ENCODE measurements at places on chromosomes 16 and 17.
A peak's percentile ranks its signal among the peaks of the same experiment; 100 is the strongest.

DNA sequence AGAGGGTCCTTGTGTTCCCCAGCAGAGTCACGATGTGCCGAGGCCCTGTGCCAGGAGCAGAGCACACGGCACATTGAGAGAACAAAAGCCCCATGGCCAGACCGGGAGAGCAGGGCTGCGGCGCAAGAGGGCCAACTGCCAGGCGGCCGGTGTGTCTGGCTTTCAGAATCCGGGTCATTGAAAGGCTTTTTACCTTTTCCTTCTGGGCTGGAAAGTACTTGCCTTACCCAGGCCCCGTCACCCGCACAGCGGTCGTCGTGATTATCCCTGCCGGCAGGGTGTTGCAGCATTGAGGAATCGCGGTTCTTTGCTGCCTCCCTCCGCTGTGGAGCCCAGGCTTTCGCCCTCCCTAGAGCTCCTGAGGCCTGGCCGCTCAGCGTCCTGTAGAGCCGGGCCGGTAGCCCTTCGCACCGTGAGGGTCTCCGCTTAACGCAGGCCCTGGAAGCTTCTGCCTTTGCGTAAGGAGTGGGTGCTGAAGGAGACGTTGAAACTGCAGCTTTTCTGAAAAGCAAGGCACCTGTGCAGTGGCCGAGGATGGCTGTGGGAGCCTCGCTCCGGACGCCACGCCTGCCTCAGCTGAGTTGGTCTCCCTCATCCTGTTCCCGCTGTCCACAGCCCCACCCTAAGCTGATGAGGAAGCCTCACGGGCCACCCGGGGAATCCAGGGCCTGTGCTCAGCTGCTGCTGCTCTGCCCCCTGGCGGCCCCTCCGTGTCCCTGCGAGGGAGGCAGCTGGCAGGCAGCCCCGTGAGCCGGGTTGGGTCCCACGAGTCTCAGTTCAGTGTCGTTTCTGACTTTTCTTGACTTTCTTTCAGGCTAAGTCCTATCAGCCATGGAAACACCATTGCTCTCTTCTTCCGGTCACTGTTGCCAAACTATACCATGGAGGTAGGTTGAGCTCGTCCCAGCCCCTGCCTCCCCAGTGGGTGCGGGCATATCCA lies 8.6 kb upstream of the MC1R start:
- DNase-seq, result peak; percentile 70

- no peak for DNase-seq
Measured at GRCh38 chr16:86455640-86456039, 54.7 kb upstream of the FOXF1 start.

DNA sequence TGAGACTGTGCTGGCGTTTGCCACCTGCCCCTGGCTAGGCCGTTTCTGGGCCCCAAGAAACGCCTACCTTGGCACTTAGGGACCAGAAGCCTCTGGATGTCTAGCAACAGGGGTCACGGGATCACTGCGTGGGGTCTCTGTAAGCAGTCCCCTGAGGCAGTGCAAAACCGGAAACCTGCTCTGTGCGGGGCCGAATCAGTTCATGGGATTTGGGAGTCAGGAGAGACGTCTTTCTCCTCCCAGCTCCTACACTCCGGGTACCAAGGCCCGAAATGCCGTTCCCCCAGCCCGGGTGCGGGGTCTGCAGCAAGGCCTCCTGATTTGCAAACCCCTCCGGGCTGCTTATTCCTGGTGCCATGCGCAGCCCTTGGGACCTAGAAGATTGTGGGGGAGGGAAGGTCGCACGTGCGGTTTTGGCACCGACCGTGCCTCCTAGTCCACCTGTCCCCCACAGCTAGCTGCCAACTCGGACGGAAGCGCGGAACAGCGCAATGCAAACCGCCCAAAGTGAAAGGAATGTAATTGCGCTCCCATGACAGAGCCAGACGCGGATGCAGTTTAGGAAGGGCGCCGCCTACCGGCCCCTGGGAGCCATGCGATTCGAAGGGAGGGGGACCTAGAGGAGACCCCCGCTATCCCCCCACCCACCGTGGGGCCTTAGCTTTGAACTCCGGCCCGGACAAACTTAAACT lies 6.5 kb downstream of the IRX5 start:
- DNase-seq, result no peak

GRCh38 chr17:80894439-80894721 lies 97.3 kb upstream of the CHMP6 start:
- DNase-seq, result no peak

GRCh38 chr17:81422776-81423697 lies 27.8 kb downstream of the BAHCC1 start:
- DNase-seq, result no peak
